ENCODE measurements at places on chromosomes 16 and 17.

- no peak for DNase-seq
Measured at GRCh38 chr17:15479703-15480102, 12.3 kb upstream of the CDRT4 start.

DNA sequence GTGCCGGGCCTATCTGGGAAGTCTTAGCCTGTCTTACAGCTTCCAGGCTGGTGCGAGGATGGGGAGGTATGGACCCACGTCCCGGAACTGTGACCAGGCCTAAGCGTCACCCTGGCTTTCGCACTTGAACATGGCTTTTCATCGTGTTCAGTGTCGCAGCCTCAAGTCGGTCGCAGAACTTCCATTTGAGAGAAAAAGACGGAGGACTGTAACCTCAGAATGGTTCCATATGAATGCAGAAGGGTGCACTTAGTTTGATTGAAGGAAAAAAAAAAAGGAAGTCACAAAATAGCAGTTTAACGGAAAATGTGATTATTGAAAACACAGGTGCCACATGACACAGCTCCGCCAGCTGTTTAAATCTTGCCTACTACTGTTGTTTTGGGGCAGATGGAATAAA, 30.2 kb upstream of the JPT2 start:
- DNase-seq = no peak

- DNase-seq = no peak
Measured at GRCh38 chr16:20327444-20328041, at the start of gene GP2. GP2 (minus strand) TSS chr16:20327513; CDS start chr16:20326431, 1,082 bp downstream.

DNA sequence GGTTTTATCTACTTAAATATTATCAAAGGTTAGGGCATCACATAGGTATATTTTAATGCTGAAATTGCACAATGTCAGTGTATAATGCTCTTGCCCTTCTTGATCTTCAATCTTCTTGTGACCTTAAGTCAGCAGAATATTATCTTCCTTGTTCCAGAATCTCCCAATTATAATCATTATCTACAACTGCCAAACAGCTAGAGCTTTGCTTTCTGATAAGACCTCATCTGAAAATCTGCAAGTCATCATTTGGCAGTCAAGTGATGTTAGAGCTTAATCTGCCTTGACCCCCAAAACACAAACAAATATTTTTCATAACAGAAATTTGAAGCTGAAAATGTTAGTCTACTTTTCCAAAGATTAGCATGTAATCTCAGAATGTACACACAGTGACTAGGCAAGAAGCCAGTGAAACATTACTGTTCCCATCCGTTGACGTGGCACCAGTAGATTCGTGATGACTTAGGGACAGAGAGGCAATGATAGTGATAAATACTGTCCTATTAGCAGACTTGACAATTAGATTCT, 19.8 kb downstream of the REXO5 start:
- DNase-seq = no peak
